ENCODE measurements at places on chromosomes 16 and 17.

DNA sequence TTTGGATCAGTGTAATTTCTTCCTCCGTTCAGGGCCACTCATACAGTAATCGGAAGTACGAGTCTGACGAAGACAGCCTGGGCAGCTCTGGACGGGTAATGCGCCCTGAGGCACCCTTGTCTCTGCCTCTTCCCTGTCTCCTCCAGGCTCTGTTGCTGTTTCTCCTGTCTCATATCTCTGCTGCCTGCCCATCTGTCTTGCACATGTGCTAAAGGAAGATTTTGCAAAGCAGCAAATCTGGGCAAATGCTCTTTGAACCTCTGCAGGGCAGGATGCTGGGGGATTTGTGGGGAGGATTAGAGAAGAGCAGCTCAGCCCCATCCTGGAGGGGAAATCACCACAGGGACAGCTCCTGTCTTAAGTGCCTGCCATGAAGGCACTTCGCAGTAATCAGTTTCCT, 32.4 kb upstream of the POLR3E start:
- no peak for DNase-seq

DNA sequence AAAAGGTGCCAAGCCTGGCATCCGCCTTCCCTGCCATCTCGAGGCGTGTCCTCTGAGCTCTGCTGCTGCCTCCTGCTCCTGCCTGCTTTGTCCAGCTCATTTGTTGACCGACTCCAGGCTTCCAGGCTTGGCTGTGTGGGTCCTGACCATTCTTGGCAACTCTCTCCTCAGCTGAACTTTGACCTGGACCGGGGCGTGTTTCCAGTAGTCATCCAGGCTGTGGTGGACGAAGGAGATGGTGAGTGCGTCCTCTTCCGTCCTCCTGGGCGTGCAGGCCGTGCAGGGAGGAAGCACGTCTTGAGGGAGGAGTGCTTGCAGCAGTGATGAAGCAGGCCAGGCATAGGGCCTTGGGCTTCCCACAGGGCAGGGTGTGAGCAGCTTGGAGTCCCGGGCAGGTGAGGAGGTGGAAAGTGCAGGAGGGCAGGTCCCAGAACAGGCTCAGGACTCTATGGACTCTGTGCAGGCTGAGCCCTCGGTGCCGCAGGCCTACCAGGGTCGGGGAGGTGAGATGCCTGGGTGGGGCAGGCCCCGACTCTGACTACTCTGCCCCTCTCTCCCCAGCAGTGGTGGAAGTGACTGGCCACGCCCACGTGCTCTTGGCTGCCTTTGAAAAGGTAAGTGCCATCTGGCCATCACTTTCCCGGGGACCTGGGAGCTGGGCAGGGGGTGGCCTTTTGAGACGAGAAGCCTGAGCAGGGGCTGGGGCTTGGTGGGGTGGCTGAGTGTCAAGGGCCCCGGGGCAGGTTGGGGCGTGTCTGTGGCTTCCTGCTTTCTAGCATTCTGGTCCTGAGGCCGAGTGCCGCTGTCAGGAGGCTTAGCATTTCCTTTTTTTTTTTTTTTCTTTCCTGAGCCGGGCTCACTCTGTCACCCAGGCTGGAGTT, 28.6 kb upstream of the NUDT16L1 start:
- DNase-seq, result no peak

- DNase-seq, result no peak
Measured at GRCh38 chr17:38451840-38452529, 23.7 kb downstream of the ARHGAP23 start.

DNA sequence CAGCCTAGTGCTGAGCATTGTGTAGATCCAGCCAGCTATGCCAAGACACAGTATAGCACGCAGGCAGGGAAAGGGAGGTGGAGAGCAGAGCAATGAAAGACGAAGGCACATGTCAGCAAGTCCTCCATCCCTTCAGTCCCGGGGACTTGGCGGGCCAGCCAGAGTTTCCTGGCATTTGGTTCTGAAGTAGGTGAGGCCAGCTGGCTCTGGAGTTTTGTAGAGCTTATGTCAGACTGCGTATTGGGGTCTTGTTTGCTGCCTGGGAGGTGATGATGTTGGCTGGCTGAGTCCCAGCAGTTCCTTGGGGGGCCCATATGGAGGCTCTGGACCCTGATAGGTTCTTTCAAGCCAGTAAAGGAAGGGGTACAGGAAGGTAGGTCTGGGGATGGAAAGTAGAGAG, 55.7 kb upstream of the AKTIP start:
- no peak for DNase-seq

GRCh38 chr17:50420419-50421112, 5.5 kb upstream of the ACSF2 start:
- DNase-seq, result no peak

DNA sequence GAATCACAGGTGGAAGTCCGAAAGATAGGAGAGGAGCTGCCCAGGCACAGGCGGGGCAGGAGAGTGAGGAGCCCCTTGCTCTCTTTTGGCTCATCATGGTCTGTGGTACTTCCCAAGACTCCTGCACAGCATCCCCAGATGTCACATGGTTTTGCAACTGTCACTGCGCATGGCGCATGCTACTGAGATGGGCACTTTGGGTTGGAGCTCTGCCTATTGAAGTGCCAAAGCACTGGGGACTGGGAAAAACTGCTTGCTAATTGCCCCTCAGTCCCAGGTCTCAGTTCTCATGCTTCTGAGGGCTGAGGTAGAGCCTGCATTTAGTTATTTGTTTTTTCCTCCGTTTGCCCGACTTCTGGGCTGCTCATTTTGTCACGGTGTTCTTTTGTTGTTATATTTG, 156.8 kb upstream of the CDH13 start:
- no peak for DNase-seq

GRCh38 chr17:50260501-50260911, 13.8 kb upstream of the TMEM92 start:
- DNase-seq, result no peak

DNA sequence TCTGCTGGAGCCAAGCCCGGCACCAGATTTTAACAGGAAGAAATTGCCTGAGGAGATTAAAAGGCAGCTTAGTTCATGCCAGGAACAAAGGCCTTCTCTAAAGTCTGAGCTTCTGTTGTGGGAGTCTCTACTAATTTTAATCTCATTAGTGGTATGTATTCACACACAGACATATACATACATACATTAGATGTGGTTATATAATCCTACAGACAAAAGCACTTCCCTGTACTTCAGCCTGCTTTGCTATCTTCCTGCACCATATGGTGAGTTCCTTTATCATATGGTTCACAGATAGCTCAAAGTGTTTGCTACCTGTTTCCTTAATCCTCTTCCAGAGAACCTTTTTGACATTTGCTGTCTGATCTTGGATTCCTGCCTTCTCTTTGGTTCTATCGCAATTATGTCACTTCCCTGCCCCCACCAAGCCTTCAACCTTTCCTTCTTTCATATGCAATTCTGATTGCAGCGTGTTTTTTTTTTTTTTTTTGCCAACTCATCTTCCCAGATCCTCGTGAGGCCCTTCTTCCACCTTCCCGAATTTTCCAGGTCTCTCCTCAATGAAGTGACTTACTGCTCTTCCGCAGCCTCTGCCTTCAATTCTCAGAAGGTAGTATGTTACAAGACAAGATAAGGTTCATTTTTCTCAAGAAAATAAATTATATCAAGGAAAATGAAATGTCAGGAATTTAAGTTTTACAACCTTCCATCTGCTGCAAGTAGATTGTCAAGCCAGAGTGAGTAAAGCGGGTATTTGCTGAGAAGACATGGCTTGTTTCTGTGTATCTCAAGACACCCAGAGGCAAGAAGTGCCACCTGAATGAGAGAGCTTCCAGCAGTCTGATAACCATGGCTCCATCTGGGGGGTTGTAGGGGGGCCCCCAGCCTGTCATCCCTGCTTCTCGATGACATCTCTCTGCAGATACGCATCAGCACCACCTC, 120.2 kb upstream of the CACNG3 start:
- no peak for DNase-seq

GRCh38 chr17:73551759-73552158, 92.5 kb downstream of the SDK2 start:
- no peak for DNase-seq

DNA sequence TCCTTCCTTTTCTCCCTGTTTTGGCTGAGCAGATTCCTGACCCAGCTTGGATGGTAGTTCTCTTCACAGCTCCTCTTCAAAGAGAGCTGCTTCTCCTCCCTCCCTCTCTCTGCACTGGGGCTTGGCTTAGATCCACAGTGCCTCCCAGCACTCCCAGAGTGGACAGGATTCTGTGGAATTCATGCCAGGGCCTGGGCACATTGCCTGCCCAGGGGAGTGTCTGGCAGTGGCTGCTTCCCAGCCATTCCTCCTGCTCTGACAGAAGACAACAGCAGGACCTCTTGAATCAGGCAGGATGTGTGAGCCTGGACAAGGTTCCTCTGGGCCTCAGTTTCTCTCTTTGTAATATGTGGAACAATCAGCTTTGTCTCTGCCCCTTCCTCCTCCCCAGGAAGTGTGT, 4.5 kb upstream of the MMP28 start:
- DNase-seq, result peak; percentile 9

DNA sequence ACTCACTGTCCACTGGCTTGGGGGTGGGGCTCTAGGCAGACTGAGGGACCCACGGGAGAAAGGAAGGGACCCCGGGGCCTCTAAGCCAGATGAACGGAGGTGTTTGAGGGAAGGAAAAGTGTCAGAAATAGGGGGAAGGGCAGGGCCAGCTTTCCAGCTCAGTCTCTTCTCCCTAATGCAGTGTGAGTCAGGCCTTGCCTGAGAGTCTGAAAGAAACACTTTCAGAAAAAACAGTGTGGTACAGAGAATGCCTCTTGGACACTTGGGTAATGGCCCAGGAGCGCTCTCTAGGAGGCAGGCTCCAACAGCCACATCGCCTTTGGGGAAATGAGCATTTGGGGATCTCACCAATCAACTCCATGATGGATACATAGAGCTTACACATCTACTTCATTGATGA, 46.9 kb downstream of the NDEL1 start:
- no peak for DNase-seq

- peak; percentile 68 for DNase-seq
Measured at GRCh38 chr16:69150146-69150865, 17.9 kb downstream of the UTP4 start.

DNA sequence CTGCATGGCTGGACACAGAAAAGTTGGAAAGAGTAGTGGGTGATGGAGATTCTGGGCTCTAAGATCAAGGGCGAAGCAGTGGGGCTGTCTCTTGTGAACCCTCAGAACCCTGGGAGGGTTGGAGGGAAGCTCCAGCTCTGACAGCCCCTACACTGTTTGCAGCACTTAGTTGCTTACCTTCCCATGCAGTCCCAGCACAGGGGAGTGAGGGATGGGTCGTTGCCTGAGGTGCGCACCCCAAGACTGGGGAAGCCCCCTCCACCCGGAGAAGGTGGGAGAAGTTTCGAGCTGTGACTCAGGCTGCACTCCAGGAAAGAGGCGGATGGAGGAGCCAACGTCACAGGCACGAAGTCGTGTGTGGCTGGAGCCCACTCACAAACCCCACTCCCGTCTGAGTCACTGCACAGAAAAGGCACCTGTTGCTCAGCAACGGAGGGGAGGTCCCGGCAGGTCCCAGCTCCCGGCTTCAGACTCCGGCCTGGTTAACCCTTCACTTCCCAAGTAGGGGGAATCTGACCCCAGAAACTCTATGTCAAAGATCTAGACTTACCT, 60.1 kb downstream of the AIPL1 start:
- no peak for DNase-seq

- no peak for DNase-seq
Measured at GRCh38 chr17:77526728-77527350, 386.1 kb downstream of the SEC14L1 start.

DNA sequence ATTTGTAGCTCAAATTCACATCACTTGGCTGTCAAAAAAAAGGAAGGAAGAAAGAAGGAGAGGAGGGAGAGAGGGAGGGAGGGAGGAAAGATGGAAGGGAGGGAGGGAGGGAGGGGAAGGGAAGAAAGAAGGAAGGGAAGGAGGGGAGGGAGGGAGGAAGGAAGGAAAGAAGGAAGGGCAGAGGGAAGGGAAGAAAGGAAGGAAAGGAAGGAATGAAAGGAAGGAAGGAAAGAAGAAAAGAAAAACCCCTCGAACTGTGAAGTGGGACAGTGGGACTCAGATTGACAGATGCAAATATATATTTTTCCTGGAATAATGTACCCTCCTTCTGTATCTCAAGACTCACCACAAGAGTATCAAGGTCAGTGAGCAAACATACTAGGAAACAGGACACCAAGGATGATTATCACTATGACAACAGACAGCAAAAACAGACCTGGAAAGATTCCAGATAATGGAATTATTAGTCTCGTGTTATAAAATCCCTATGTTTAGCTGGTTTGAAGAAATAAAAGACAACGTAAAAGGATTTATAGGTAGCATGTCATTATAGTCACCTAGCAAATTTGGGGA, 24.2 kb upstream of the ABCA3 start:
- DNase-seq, result no peak

- DNase-seq, result no peak
Measured at GRCh38 chr17:63503341-63503705, 19.8 kb upstream of the KCNH6 start.

DNA sequence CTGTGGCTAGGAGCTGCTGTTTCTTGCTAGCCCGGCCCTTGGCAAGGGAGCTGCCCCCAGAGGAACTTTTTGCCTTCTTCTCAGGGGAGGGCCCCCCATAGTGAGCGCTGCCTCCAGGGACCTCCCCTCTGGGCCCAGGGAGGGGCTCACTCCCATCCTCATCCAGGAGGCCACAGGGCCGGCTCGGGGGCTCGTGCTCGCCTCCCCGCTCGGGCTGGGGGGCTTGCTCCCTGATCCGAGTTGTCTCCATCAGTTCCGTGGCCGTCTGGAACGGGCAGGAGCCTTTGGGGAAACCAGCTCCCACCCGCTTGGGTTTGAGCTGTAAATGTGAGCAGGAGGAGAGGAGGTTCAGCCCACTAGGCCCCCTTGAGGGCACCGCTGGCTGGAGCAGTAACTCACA, 4.1 kb upstream of the SMIM5 start:
- no peak for DNase-seq

GRCh38 chr16:86075839-86076440, 177.0 kb downstream of the IRF8 start:
- DNase-seq, result no peak

- DNase-seq, result no peak
Measured at GRCh38 chr16:73145166-73145880, 97.4 kb upstream of the ZFHX3 start.
